Stimulated activated naive B cell treated with anti-CD40 and anti-IgM and Interleukin-4, amounts not matched to agents 10 μg/mL and 1 μg/mL and 100 μg/mL, for 72 hours (primary cell): ENCODE measurements at places on chromosomes 13 and 19.
A peak's percentile ranks its signal among the peaks of the same experiment; 100 is the strongest.

- DNase-seq = peak; percentile 79
These were observed 5.8 kb upstream of the TPM4 start for GRCh38 chr19:16070366-16070990.

GRCh38 chr13:40439928-40440327 lies 226.5 kb downstream of the FOXO1 start:
- no peak for DNase-seq

- DNase-seq = no peak
These were observed 231.8 kb downstream of the SHISA2 start for GRCh38 chr13:25819856-25820530.

GRCh38 chr13:88461272-88462009 lies 790.3 kb downstream of the SLITRK5 start:
- no peak for DNase-seq

DNA sequence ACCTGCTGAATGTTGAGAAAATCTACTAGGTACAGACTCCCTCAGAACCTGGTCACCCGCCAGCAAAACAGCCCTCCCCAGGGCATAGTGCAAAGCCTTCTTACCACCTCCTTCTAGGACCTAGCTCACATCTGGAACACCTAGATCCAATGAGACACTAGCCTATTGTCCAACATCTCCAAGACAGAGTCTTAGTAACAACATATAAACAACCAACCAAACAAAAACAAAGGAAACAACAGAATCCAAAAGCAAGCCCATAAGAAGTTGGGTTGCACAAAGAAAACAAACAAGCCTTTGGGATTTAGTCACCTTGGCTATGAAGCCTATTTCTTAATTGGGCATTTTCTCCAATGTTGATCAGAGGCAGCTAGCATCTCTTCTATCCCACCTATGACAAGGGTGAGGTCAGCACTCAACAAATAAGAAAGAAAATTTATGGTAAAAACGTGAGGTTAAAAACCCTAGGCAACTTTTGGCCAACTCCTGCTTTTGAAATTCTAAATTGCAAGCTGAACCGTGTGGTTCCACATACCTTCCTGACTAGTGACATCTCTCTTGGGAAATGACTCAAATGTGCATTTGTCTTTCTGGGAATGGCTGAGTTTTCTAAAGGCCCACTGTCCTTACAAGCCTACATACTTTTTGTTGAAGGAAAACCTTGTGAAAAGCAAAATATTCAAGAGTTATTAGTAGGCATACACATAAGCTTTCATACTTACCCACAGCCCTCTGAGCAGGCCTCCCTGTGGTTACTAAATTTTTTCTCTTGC lies 66.7 kb downstream of the FAM216B start:
- DNase-seq = no peak

DNA sequence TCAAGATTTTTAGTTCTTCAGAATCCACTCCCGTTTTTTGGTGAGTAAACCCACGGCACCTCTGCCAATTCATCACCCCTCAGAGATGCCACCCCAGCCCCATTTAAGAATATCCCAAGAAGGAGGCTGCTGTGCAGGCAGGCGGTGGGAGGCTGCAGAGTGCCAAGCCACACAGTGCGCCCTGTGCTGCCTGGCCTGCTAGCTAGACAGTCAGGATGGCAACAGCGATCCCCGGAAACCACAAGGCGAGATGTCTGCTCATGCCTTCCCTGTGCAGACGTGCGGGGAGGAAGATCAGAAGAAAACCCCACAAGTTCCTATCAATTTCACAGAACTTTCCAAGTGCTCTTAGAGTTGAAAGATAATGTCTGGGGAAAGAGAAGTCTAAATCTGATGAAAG lies 64.8 kb upstream of the GPR183 start:
- DNase-seq = no peak

DNA sequence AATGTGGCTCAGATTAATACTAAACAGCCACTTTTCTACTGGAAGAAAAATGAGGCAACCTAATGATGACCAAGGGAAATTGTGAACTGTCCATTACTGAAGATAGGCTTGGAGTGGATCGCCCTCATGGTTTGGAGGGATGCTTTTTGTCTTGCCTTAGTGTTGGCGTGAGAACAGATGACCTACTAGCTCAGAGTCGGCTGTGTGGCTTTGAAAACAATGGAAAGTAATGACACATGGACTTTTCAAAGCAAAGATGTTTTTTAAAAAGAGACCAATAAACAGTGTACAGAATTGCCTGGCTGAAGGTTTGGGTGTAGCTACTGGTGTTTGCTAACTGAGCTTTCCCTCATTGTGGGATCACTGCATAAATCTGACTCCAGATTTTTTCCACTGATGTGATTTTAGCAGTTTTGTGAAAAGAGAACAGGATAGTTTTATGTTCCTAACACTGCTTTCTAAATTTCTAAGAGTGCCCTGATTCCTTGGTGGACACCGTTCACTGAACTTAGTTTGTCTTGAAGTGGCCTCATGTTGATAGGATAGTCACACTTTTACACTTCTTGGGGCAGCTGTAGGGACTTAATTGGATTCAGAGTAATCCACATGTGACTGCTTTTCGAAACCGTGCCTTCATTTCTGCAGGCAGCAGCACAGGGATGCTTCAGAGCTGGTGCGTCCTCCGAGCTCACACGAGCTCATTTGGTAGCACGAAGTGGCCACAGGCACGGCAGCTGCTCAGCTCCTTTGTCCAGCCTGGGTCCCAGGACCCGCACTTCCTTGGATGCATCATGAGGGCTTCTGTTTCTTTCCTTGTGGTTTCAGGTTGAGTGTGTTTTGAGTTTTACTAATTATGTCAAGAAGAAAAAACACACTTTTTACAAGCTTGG lies 4.3 kb downstream of the CEBPG start:
- DNase-seq = no peak

DNA sequence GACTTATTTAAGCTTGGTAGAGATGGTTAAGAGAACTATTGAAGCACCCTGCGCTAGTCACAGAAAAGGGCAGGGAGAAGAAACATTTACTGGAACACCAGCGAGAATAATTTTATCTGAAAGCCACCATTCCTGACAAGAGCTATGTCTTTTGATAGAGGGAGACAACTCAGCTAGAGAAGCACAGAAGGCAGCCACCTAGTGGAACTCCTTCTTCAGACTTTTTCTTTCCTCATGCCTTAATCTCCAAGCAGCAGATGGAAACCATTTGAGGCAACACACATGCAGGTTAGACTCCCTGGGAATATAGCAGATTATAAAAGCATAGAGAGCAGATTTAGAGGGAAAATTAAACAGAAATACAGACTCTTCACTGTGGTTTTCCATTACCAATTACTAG lies 813.4 kb downstream of the SLITRK6 start:
- DNase-seq = no peak

- DNase-seq = no peak
These were observed 83.2 kb upstream of the MCF2L start for GRCh38 chr13:112885782-112886268.

- DNase-seq = no peak
These were observed 191.5 kb upstream of the IPO5 start for GRCh38 chr13:97761796-97762540.

DNA sequence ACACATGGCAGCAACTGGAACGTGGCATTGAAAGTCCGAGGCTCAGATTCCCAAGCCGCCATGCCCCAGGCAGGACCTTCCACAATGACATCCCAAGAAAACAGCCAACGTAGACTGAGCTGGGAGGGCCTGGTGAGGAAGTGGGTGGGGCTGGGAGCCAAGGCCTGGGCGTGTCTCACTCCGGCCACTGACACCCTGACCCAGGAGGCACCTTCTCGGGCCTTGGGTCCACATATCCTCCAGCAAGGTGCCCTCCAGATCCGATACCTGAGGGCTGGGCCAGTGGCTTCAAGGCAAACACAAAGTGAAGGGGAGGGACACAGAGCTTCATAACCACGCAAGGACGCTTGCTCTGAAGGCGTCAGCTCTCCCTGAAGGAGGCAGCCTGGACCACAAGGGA lies 43.0 kb downstream of the RAB20 start:
- DNase-seq = no peak

- DNase-seq = no peak
These were observed 359.3 kb downstream of the TDRD3 start for GRCh38 chr13:60756306-60756705.

GRCh38 chr13:21297447-21297846 lies 121.0 kb downstream of the MRPL57 start:
- no peak for DNase-seq

DNA sequence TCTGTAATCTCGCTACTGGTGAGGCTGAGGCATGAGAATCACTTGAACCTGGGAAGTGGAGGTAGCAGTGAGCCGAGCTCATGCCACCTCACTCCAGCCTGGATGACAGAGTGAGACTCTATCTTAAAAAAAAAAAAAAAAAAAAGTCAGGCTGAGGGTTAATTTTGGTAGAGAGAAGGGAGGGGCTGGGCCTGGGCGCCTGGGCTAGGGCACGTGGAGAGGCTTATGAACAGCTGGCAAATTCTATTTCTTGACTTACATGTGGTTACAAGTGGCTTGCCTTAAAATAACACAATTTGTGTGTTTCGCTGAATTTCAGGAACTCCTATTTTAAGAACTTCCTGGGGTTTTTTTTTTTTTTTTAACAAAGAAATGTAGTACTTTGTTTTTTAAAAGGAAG lies 47.6 kb upstream of the MAP3K10 start:
- DNase-seq = no peak

DNA sequence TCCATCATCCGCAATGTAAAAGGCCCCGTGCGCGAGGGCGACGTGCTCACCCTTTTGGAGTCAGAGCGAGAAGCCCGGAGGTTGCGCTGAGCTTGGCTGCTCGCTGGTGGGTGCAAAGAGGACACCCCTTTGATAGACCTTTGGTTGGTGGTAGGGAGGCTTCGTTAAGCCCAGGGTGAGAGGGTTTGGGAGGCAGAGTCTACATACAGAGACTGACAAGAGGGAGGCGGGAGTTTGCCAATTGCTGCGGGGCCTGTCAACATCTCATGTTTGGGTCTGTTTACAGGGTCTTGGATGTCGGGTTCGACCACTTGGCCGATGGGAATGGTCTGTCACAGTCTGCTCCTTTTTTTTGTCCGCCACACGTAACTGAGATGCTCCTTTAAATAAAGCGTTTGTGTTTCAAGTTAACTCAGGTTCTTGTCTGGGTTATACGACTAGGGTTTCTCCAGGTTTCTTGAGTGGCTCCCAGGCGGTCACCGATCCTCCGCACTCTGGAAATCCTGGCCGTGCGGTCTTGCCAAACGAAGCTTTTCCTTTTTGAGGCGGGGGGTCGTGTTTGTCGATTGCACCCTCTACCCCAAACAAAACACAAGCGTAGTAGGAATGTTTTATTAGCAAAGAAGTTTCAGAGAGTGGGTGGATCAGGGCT lies 816 bp downstream of the RPS28 start:
- DNase-seq = no peak

DNA sequence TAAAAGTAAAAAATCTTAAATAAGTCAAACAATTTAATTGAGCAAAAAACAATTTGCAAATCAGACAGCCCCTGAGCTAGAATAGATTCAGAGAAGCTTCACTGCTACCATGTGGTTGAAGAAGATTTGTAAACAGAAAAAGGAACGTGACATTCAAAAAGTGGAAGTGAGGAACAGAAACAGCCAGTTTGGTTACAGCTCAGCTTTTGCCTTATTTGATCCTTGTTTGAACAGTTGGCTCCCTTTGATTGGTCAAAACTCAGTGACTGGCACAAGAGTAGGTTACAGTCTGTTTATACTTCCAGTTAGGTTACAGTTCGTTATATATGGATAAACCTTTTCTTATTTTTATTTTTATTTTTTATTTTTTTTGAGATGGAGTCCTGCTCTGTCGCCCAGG lies 5.8 kb downstream of the ZNF221 start:
- peak; percentile 18 for DNase-seq

DNA sequence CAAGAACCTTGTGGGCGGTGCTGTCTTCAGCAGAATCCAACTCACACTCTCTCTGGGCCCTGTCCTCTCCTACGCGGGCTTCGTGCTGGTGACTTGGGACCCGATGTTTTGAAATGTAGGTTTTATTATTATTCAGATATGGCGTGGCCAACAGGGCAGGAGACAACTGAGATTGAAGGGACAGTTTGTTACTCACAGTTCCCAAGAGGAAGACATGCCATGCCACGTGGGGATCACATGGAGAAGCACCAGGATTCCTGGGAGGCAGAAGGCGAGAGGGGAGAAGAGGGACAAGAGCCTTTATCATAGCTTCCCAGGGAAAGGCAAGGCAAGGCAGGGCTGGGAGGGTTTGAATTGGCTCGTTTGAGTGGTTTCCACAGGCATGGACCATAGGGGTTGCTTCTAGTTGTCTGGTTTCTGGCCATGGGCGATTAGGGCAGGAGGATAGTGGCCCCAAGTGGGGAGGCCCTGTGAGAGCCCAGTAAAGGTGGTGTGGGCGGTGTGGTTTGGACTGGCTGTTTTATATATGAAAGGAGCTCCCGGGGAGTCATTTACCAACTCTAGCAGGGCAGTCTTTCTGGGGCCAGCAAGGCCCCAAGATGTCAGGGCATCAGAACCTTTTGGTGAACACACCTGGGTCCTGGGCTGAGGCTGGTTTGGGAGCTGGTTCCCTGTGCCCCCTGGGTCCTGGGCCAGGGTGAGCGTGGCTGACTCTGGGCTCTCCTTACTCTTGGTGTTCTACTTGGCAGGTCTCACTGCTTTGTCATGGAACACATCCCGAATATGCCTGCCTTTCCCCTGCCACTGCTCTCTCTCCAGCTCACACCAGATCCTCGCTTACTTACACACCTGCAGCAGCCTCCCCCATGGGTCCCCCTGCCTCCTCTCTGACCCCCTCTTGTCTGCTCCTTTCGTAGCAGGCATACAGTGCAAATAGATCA lies 94.0 kb upstream of the ZNF536 start:
- no peak for DNase-seq

DNA sequence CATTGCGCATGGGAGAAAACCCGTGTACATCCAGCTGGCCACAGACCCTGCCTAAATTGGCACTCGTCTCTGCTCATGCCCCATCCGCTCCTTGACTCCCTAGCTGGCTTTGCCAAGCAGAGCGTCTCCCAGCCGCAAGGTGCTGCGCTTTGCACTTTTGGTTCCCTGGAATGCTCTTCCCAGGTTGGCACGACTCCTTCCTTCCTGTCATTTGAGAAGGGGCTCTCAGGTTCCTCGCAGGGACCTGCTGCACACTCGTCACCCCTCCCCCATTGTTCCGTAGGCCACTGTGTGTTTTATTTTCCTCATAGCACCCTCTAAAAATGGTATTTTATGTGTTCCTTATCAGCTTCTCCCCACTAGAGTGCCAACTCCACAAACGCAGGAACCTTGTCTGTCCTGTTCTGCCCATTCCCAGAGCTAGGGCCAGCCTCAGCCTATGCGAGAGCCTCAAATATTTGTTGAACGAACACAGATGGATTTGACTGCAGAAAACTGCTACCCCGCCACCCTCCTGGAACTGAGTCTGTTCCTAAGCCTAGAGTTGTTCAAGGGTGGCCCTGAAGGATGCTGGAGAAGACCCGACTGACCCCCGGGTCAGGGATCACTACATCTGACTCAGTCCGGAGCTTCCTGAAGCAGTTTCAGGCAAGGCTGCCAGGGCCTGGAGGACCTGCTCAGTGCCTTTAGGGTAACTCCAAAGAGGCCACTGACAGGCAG lies 8.4 kb upstream of the CEBPA start:
- no peak for DNase-seq
